Stomach (tissue), 19 donors: ENCODE measurements at places on chromosomes 1 and 21. TPM values are rescaled to one million over a fixed set of nuclear protein-coding genes. Genes with fewer than 3 reads are reported as not detected.

Gene PLA2G2D
- not detected for polyA plus RNA-seq

Gene CDC20
- 11.1 TPM for polyA plus RNA-seq

Gene LSM10
- polyA plus RNA-seq: 65.7 TPM

Gene PDE9A
- polyA plus RNA-seq: 8.1 TPM

Gene TAS1R1
- polyA plus RNA-seq: 0.08 TPM

Gene IGSF21
- not detected for polyA plus RNA-seq

GRCh38 chr1:167149793-167150491 lies 56.1 kb downstream of the STYXL2 start:
- no peak for DNase-seq

GRCh38 chr1:61273861-61274260 lies 191.5 kb downstream of the NFIA start:
- no peak for DNase-seq

- DNase-seq: no peak
Observed at GRCh38 chr1:231776010-231776756, 149.6 kb downstream of the DISC1 start.

DNA sequence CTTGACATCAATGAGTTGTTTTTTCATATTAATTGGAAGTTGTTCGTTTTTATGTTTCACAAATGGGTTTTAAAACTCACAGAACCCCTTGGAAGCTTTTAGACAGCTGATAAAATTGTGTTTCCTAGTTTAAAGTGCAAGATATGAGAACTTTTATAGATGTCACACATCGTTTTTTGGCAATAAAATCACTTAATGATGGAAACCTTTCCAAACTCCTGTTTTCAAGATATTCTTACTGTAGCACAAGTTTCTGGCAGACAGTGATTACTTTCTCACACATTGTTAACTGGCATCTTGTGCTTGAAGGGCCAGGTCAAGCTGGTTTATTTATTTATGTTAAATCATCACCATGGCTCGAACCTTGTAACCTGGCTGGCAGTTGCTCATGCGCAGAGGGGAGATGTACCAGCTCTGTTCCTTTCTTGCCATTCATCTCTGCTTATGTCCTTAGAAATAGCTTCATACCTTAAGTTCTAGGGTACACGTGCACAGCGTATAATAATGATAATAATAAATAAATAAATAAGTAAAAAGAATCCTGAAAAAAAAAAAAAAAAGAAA lies 10.2 kb upstream of the RCAN1 start:
- no peak for DNase-seq

- DNase-seq: no peak
Observed at GRCh38 chr21:14520535-14520934, 25.6 kb downstream of the SAMSN1 start.

DNA sequence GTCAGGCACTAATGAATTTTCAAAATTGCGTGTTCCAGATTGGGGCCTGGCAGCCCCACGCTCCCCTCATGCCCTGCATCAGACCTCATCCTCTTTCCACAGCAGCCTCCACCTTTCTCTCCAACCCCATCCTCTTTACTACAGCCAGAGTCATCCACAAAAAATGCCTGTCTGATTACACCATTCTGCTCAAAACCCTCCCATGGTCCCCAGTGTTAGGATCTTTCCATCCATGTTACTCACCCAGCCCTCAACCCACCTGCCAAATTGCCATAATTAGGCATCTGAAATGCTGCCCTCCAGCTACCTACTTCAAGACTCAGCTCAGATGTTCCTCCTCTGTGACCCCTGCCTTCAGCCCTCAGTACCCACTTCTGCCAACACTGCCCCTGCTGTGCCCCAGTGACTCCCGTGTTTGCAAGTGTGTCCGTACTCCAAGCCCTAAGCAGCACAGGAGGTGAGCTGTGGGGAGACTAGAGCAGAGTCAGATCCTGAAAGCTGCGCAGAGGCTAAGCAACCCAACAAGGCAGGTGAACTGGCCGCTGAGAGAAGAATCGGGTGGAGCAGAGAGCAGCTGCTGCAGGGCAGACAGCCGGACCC lies 715 bp upstream of the ARTN start:
- DNase-seq: no peak

GRCh38 chr1:117077267-117077666 lies 17.1 kb downstream of the TTF2 start:
- no peak for DNase-seq

- no peak for DNase-seq
Observed at GRCh38 chr1:58911841-58912499, 128.1 kb upstream of the JUN start.

DNA sequence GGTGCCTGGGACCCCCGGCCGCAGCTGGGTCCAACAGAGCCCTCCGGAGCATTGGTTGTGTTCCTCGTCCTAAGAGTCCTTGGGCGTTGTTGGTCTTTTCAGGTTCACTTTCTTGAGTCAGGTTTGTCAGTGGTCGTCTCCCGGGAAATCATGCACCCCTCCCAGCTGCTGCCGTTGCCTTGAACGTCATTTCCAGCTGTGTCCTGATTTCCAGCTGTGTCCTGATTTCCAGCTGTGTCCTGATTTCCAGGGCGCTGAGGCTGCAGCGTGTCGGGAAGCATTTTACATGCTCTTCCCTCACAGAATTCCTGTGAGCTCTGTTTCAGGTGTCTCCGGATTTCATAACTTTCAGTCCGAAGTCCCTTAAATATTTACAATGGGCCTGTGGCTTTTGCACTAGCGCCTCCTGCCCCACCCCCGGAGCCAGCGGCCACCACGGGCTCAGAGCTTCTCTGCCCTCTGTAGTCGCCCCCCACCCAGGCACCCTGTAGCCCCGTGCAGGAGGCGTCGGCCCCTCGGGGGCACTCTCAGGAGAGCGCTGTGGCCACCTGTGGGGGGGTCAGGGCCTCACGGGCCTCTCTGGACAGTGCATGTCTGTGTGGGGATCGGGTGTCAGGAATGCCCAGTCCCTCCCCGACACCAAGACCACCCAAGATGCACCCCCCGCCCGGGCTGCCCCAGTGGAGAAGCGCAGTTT lies 66.7 kb downstream of the COL18A1 start:
- peak; percentile 87 for DNase-seq

- no peak for DNase-seq
Observed at GRCh38 chr1:28971980-28972771, 57.8 kb downstream of the EPB41 start.

GRCh38 chr1:162550925-162551324 lies 10.6 kb upstream of the UAP1 start:
- DNase-seq: no peak

DNA sequence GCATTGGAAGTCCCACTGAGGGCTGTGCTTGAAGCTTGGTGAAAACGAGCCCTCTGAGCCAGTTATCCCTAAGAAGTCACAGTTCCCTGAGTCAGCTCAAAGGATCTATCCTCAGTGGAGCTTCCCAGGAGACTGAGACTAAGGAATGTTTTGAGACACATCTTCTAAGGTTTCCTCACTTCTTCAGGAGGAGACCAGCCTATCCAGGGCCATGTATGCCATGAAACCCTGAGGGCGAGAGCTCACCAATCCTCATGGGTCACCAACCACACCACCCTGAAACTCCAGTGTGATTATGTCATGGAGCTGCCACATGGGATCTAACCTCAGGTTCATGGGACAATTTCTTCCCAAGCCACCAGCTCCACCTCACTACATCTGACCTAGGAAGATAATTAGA lies 7.6 kb upstream of the TIE1 start:
- no peak for DNase-seq

- DNase-seq: peak; percentile 48
Observed at GRCh38 chr1:235329139-235329902, 951 bp downstream of the GGPS1 start.

- DNase-seq: no peak
Observed at GRCh38 chr1:153985341-153985912, 712 bp downstream of the RAB13 start.

DNA sequence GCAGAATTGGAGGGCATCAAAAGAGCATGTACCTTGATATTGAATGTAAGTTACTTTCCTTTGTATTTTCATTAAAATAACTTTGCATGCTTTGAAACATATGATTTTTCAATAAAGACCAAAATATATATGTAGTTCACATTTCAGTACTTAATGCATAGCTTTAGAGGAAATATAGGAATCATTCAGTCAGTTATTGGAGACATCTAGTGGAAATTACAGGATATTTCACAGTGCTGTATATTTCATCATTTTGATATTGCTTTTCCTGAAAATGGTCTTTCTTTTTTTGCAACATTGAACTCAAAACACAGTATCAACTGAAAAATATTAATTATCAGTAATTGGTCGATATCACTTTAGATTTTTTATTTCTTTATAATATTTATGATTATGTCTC lies 375.8 kb downstream of the NCAM2 start:
- DNase-seq: no peak

DNA sequence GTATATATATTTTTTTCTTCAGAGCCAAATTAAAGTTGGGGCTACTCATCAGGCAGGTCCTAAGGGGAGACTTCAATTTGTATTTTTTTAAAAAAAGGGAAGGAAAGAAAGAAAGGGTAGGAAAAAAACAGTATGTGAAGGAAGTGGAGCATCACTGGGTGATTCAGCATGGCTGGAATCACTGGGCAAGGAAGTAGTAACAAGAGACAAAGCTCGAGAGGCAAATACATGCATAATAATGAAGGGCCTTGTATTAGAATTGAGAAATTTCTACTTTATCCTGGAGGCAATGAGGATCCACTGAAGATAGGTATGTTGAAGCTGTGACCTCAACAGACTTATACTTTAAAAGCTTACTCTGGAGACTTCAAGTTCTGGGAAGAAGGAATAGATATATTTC lies 184.4 kb downstream of the COQ8A start:
- DNase-seq: no peak

- no peak for DNase-seq
Observed at GRCh38 chr1:180837020-180837419, 75.7 kb upstream of the KIAA1614 start.

GRCh38 chr1:109027841-109028240 lies 14.1 kb downstream of the WDR47 start:
- no peak for DNase-seq

DNA sequence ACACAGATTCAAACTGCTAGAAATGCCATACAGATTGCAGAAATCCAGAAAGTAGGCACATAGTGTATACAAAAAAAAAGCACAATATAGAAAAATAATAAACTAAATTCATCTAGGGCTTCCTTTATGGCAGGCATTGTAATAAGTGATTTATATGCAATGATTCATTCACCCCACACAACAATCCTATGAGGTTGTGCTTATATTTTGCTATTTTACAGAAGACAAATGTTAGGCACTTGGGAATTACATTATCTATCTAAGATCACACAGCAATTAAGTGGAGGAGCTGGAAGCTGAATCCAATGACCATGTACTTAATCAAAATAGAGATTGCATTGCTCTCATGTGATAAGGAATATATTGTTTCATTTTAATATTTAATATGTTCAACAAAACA lies 225.7 kb upstream of the KCNK2 start:
- no peak for DNase-seq

DNA sequence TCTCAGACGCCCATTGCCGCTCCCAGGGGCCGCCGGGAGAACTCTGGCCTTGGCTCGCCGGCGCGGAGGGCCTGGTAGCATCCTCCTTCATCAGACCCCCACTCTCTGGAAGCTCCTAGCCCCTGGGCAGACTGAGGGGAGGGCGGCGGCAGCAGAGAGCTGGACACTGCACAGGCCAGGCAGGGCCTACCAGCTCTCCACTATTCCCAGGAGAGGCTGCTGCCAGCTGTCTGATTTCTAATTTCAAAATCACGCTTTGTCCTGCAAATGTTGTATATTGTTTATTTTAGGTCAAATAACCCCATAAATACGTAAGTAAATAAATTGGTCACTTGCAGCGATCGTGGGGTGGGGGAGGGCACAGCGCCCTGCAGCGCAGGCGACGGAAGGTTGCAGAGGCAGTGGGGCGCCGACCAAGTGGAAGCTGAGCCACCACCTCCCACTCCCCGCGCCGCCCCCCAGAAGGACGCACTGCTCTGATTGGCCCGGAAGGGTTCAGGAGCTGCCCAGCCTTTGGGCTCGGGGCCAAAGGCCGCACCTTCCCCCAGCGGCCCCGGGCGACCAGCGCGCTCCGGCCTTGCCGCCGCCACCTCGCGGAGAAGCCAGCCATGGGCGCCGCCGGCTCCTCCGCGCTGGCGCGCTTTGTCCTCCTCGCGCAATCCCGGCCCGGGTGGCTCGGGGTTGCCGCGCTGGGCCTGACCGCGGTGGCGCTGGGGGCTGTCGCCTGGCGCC lies at the start of gene MTARC1:
Gene MTARC1 (plus strand): TSS at position 577 of the 732 bp plus-strand sequence. CDS start 32 bp downstream, at position 609.
- DNase-seq: peak; percentile 85

DNA sequence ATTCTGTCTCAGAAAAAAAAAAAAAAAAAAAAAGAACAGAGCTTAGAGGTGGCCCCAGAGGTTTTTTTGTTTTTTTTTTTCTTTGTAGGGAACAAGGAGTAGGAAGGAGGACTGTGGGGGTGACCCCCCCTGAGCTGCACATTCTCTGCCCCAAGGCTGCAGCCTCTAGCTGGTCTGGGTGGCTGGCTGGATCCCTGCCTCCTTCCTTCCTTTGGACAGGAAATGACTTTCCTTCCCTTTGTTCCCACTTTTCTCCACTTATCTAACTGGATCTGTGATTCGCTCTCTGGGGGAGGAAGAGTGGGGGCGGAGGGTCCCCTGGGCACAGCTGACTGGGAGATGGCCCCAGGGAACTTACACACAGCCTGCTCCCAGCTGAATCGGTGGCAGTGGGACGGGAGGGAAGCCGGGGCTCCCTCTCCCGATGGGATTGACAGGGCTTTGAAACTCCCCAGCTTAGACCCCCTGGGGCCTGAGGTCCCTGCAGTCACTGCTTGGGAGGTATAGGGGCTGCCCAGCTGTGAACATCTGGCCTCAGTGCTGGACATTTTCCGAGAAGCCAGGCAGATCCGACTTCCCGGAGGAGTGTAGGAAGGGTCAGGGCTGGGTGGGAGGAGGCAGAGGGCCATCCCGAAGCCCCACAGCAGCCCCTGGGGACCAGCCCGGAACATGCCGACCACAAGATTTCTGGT lies 2.1 kb downstream of the FBLIM1 start:
- peak; percentile 81 for DNase-seq
